ENCODE measurements at places on chromosomes 1 and 21. TPM values are rescaled to one million over a fixed set of nuclear protein-coding genes. Genes with fewer than 3 reads are reported as not detected.

Gene CLCA2
- not detected for total RNA-seq

Gene WNT9A
- 0.13 TPM for total RNA-seq

GRCh38 chr1:165698761-165699052, 345 bp upstream of the ALDH9A1 start:
- DNase-seq, result no peak

DNA sequence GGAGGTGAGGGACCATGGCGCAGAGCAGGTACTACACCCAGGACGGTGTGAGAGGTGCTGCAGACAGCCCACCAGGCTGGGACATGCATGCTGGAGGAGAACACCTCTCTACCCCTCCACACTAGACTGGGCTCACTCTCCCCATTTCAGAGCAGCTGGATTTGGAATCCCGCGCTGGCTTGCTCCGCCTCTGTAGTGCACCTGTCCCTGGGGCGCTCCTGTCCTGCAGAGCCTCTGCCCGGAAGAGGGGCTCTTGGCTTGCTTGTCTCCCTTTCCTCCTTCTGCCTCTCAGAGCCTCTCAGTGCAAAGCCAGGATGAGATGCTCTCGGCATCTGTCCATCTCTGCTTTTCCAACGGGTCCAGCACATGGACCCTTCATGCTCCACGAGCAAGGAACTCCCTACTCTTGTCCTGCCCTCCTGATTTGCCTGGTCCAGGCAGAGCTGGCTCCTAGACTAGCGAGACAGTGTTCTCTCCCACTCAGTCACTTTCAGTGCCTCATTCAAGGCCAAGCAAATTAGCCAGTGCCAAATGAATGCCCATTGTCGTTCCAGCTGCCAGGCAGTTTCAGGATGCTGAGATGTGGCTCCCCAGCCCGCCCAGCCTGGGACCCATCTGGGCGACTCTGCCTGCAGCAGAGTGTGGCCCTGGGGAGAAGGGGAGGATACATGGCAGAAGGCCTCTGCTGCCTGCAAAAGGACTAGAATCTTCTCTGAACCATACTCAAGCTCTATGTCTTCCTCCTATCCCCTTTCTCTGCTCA, 33.7 kb downstream of the CDCA8 start:
- DNase-seq, result no peak

GRCh38 chr1:36085126-36085525, 1.2 kb downstream of the TEKT2 start:
- no peak for DNase-seq

All from CD8-positive, alpha-beta memory T cell (primary cell).